ENCODE measurements at places on chromosomes 12 and 14. TPM values are rescaled to one million over a fixed set of nuclear protein-coding genes. Genes with fewer than 3 reads are reported as not detected.

Gene FMNL3
- 3.2 TPM for total RNA-seq

Gene CALCOCO1
- total RNA-seq, result 729 TPM

- peaks cover 59% of the 10 kb centered on the region for H3K4me1 ChIP-seq
- no peak for DNase-seq
- H3K27ac ChIP-seq, result no peak overlapping the region
- H3K36me3 ChIP-seq, result no peaks in the 10 kb centered on the region
Observed at GRCh38 chr12:120851444-120851843, 52.7 kb downstream of the SPPL3 start.

DNA sequence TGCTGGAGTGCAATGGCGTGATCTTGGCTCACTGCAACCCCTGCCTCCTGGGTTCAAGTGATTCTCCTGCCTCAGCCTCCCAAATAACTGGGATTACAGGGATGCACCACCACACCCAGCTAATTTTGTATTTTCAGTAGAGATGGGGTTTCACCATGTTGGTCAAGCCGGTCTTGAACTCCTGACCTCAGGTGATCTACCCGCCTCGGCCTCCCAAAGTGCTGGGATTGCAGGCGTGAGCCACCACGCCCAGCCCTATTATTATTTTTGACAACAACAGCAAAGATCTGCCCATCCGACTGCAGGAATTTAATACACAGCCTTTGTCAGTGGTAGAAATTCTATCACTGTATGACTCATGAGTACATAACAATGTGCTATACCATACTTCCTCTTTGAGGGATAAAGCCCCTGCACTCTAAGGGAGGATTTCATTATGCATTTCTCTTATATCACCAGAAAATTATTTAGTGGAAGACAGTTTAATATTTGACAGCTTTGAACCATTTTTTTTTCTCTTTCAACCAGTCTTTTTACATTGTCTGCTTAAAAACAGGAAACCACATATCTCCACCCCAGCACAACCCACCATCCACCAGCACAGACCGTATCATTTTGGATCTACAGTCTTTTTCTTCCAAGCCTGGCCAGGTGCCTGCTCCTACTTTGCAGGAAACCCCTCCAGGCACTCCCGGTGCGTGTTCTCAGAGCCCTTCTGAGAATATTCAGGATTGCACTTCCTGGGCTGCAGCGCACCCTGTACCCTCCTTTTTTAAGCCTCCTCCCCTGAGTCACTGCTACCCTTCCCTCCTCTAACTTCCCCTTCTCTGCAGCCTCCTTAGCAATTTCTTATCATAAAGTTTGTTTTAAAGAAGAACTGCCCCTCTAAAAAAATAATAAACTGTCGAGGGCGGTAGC is 594 bp downstream of the ARHGDIB start:
- H3K27ac ChIP-seq, result peak overlapping the region; percentile 83
- peaks cover 52% of the 10 kb centered on the region for H3K4me1 ChIP-seq
- no peaks in the 10 kb centered on the region for H3K27me3 ChIP-seq
- peak overlapping the region; percentile 53 for H3K4me3 ChIP-seq

DNA sequence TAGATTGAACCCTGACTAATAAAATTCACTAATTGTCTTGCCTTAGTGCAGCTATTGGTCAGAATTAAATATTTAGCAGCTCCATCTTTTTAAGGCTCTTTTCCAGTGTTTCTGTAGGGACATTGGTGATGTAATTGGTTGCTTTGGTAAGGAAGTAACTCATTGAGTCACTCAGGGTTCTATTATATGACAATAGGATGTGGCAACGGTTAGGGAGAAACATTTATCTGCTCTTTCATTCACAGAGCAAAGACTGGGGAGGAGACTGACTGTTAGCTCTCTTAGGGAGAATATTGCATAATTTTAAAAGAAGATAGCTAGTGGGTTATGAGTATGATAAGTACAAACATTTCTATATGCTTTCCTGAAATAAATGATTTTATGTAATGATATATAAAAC is 616.5 kb downstream of the TRHDE start:
- H3K36me3 ChIP-seq, result no peaks in the 10 kb centered on the region
- no peaks in the 10 kb centered on the region for H3K27me3 ChIP-seq
- H3K4me1 ChIP-seq, result no peaks in the 10 kb centered on the region
- no peak overlapping the region for H3K27ac ChIP-seq

DNA sequence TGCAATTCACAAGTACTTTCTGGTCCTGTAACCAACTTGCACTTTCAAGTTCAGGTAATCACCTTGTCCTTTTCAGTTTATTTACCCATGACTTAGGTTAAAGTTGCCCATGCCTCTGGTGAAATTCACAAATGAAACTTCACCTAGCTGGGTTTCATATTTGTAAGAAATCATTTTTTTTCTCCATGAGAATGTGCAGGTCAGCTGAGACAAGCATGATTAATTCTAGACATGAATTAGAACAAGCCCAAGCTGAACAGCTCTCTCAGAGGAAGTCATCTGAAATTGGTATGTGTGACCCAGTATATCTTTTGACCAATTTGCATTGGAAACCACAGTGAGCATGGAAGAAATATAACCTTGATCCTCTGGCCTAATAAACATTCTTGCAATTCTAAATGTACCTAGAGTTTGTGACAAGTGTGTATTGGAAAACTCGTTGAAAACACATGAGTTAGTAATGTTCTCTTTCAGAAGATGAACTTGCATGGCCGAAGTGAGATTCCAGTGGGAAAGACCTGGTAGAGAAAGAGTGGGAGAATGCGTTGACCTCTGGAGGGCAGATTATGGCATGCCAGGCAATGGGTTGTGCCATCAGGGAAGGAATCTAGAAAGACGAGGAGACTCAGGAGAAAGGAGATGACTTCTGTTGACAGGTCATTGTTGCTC is 486.5 kb downstream of the ZFP36L1 start:
- DNase-seq, result no peak
- H3K36me3 ChIP-seq, result no peaks in the 10 kb centered on the region
- H3K4me1 ChIP-seq, result peaks cover 31% of the 10 kb centered on the region
- H3K27ac ChIP-seq, result peak overlapping the region; percentile 77

- H3K36me3 ChIP-seq, result no peaks in the 10 kb centered on the region
- H3K4me1 ChIP-seq, result peaks cover 23% of the 10 kb centered on the region
- no peak for DNase-seq
Observed at GRCh38 chr12:3869865-3870264, 3.3 kb downstream of the PARP11 start.

DNA sequence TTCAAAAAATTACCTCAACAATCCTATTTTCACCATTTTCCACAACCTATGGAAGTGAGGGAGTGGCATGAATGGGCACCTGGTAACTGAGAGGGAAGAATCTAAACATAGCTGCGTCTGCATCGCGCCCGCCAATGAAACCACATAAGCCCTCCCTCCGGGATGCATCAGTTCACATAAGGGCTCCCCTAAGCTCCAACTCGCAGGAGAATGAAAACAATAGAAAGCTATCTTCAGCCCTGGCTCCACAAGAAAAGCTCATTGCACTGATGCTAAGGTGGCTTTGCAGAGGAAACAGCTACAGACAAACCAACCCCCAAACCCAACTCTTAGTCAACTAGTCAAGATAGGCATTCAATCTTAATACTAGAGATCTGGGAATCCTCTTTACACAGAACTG is 173.3 kb downstream of the FOXN3 start:
- no peak overlapping the region for H3K27ac ChIP-seq
- H3K4me1 ChIP-seq, result peaks cover 7% of the 10 kb centered on the region
- H3K27me3 ChIP-seq, result no peaks in the 10 kb centered on the region
- DNase-seq, result no peak

GRCh38 chr12:91562476-91562875 is 379.9 kb upstream of the DCN start:
- no peaks in the 10 kb centered on the region for H3K36me3 ChIP-seq
- peaks cover 12% of the 10 kb centered on the region for H3K4me1 ChIP-seq
- no peak for DNase-seq
